ENCODE measurements at places on chromosomes 7 and 10.
A peak's percentile ranks its signal among the peaks of the same experiment; 100 is the strongest.

DNA sequence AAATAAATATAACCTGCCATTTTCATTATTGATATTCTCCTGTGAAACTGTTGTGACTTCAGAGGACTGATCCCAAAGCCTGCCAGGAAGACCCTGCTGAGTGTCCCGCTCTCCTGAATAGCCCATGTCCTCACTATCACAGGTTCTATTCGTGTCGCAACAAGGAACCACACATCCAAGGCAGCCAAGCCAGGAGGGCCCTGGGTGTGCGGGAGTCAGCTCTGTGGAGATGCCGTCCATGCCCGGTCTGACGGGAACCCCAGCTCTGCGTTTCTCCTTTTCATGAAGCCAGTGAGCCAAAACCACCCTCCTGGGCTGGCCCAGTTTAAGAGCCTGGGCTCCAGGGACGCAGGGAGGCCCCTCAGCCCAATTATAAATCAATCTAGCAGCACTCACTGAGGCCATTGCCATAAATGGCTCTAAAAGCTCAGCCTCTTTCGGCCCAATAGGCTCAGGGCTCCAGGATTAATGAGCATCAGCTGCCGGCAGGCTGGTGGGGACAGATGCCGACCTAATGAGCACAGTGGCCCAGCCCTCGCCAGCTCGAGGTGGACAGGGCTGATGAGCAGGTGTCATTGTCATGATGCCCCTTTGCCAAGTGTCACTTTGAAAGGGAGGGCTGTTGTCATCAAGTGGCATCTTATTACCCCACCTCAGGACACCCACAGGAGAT, 177.9 kb downstream of the PLXNA4 start:
- DNase-seq: peak; percentile 95

GRCh38 chr10:74150990-74151878, at the start of gene ADK:
TSS of gene ADK (plus strand) at chr10:74151221. CDS start at chr10:74151279, 58 bp downstream.
- DNase-seq: peak; percentile 99

GRCh38 chr10:77320971-77321471, 316.6 kb downstream of the KCNMA1 start:
- DNase-seq: no peak

GRCh38 chr7:149444287-149444686, 16.6 kb downstream of the ZNF777 start:
- DNase-seq: no peak

GRCh38 chr7:134986363-134987251, at the start of gene AGBL3:
TSS of gene AGBL3 (plus strand) at chr7:134986508. CDS start at chr7:134987934, 1,426 bp downstream.
- peak; percentile 97 for DNase-seq

DNA sequence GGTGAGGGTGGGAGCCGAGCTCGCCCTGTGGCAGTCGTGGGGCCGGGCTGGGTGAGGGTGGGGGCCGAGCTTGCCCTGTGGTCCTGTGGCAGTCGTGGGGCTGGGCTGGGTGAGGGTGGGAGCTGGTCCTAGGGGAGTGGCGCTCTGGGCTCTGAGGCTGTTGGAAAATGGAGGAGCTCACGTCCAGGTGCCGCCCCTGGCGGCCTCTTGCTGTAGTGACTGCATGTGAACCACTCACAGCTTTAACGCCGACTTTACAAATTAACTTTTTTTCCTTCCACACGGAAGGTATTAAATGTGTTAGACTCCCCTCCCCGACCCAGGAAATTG, 312.6 kb downstream of the WDR37 start:
- DNase-seq: peak; percentile 51

DNA sequence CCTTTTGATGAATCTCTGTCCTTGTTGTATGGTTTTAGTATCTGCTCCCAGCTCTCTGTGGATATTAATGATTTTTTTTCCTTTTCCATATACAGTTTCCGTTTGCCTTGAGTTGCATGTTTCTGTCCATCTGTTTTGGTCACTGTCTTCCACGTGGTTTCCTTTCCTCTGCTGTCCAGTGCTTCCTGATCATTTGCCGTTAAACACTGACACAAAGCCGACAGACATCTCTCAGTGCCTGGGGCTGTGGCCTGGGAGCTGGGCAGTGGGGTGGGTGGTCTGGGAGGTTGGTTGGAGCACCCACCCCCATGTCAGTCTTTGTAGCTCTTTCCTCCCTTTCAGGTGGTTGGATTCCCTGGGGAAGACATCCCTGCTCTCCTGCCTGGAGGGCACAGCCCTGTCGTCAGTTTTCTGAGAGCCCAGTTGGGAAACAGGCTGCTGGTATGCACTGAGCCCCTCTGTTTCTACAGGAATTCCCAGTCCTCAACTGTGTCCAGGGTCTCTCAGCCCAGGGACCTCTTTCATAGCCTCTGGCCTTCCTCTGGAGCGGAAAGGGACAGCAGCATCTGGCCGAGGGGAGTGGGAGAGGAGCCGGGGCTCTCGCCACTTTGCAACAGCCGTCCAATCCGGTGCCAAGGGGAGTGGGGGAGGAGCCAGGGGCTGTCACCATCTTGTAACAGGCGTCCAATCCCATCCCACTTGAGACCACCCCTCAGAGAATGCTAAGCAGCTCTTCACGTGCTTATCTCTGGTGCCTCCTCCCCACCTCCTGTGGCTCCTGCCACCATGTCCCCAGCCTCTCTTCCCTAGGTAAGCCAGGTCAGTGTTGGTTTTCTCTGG, 26.7 kb upstream of the MKI67 start:
- DNase-seq: peak; percentile 55

DNA sequence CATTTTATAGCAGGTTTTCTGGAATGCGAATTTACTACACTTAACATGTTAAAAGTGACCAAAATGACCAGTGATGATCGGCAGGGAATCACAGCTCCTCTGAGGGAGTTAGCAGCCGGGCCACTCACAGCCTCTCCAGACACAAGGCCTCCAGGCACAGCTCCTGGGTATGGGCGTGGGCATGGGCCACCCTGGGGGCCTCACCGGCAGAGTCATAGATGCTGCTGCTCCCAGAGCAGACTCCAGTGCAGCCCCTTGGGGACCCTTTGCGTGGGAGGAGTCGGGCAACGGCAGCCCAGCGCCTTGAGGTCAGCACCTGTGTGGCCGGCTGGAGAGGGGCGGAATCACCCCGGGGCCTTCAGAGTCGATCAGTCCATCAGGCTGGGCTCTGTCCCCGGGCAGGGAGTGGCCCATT, 8.6 kb downstream of the KNDC1 start:
- DNase-seq: no peak

DNA sequence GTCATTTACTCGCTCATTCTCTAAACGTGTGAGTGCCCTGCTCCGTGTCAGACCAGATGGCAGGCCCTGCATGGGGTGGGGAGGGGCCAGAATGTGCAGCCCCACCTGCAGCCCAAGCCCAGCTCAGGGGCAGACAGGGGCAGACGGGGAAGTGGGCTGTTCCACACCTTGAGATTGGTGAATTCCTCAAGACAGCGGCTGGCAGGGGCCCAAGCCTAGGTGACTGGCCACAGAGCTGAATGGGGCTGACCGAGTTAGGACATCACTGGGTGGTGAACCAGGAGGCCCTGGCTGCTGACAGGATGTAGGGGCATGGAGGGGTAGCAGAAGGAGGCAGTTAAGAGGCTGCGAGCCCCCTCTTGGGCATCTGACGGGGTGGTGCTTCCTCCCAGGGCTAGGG, 79.1 kb downstream of the MGMT start:
- peak; percentile 4 for DNase-seq

DNA sequence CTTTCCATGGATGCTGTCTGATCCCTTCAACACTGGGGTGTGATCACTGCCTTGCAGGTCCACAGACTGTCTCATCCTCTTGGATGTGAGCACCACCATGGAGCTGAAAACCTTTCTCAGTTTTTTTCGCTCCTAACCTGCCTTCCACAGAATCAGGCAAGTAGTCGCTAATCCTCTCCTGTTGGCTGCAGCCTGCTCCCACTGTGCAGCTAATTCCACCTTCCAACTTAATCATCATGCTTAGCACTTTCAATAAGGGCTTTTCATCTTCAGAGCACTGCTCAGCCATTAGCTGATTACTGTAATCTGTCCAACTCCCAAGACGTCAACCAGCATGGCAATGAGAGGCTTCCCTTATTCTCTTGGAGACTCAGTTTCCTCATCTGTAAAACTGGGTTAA, 15.1 kb upstream of the CDH23 start:
- DNase-seq: peak; percentile 94

GRCh38 chr7:157690833-157691585, 354.2 kb downstream of the DNAJB6 start:
- no peak for DNase-seq

- DNase-seq: peak; percentile 66
Observed at GRCh38 chr10:74824900-74825370, 1.5 kb upstream of the KAT6B start.

DNA sequence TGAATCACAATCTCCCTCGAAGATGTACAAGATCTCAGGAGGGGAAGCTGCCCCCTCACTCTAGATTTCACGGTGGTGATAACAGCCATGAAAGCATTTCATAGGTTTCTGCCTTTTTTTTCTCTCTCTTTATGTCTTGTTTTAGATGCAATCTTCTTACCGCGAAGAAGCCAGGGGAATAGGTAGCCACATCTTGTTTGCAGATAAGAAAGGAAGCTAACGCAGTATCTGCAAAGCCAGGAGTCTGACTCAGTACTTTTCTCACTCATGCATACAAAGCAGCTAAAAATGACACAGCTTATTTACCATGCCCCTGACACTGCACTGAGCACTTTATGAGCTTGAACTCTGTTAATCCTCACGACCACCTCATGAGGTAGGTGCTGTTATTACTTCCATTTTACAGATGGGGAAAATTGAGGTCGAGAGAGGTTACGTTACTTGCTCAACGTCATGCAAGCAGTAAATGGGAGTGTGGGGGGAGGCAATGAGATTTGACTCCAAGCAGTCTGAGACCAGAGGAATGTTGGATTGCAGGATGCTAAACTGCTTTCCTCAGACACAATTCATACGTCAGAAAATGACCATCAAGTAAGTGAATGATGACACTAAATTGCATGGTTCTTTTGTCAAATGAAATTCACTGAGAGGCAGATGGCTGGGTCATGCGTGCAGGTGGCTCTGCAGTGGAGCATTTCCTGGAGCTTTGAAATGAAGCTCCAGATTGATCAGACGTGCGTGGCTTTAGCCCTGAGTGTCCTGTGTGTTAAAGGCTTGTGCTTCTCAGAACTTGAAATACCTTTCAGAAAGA, 3.3 kb downstream of the MAP3K8 start:
- DNase-seq: no peak

- DNase-seq: peak; percentile 67
Observed at GRCh38 chr10:43203448-43204041, 63.3 kb downstream of the RASGEF1A start.

- DNase-seq: no peak
Observed at GRCh38 chr7:80372415-80372814, 139.4 kb downstream of the GNAT3 start.

GRCh38 chr7:36202398-36202797, 49.3 kb downstream of the EEPD1 start:
- DNase-seq: no peak

- DNase-seq: no peak
Observed at GRCh38 chr10:17227367-17228090, 512 bp upstream of the VIM start.

DNA sequence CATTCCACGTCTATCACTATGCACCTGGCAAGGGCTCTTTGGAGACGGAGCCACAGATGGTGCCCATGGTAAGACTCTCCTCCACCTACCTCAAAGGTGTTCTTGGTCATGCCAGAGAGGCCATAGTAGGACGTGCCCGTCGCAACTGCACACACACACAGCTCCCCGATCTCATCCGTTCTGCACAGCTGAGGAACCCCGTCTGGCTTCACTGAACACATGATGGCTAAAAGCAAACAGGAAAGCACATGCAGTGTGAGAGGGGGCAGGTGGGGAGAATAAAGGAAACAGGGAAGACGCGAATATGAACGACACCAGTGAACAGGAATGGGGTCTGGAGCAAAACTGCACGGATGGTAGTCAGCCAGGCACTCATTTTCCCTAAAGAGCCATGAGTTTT, 230.9 kb downstream of the ZMYND11 start:
- DNase-seq: no peak

- DNase-seq: no peak
Observed at GRCh38 chr10:78688230-78688900, 380.4 kb upstream of the ZMIZ1 start.

DNA sequence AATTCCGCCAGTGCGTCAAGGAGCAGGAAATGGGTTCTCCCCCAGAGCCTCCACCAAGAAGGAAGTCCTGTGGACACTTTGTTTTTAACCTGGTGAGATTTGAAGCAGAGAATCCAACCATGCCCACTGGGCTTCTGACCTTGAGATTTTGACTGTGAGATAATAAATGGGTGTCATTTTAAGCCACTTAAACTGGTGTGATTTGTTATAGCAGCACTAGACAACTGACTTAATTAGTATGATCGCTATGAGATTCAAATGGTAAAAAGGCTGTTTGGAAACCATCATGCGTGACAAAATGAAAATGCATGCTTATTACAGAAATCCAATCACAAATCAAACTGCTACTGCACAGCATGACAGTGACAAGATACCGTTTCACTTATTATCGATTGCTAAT, 98.0 kb downstream of the ADAM12 start:
- no peak for DNase-seq

- no peak for DNase-seq
Observed at GRCh38 chr7:157431173-157431950, 94.6 kb downstream of the DNAJB6 start.

DNA sequence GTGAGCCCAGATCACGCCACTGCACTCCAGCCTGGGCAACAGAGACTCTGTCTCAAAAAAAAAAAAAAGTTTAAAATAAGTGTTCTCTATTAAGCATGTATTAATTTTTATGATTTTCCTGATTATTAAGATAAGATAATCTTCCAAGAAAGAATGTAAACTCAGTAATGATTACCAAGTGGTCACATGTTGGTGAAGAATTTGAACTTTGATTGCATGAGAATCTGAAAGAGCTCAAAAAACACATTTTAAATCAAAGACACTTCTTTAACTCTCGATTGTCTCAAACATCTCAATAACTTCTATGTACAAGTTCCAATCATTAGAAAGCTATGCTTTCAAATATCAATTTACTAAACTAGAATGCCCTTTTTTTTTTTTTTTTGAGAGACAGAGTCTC, 33.8 kb downstream of the SNX8 start:
- DNase-seq: no peak

DNA sequence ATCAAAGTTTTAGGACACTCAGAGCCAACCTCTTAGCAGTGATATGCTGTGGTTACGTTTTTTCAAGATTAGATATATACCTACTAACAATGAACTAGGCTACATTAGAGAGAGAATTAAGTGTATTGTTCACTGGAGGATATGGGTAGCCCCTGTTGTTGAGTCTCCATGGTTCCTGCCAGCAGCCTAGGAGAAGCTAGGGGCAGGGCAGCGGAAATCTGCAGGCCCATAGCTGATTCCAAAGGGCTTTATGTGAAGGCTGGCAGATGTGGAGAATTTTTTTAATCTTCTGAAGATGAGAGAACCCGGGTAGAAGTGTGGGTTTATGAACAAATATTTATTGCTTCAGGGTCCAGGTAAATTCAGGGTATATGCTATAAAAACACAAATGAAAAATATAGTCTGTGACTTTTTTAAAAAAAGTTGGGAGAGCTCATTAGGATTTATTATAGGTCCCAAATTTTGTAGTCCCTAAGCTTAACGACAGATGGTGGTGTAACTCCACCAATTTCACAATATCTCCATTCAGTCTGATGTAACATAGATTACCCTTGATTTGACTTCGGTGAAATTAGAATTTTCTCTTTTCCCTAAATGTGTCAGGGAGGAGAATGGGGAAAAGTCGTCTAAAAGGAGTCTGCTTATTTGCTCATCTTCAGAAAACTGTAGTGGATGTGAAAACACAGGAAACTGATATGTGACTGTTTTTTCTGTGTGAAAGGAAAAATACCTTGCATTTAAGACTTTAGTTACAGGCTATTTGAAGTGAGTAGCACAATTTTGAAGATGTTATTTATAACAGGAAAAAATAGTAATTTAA, 163.0 kb upstream of the PPP1R3A start:
- peak; percentile 67 for DNase-seq
